Right renal cortex interstitium (tissue), 3 donors: ENCODE measurements at places on chromosomes 7 and 10. TPM values are rescaled to one million over a fixed set of nuclear protein-coding genes. Genes with fewer than 3 reads are reported as not detected.

GRCh38 chr10:30589441-30589840 lies 40.1 kb downstream of the LYZL2 start:
- no peak for DNase-seq

DNA sequence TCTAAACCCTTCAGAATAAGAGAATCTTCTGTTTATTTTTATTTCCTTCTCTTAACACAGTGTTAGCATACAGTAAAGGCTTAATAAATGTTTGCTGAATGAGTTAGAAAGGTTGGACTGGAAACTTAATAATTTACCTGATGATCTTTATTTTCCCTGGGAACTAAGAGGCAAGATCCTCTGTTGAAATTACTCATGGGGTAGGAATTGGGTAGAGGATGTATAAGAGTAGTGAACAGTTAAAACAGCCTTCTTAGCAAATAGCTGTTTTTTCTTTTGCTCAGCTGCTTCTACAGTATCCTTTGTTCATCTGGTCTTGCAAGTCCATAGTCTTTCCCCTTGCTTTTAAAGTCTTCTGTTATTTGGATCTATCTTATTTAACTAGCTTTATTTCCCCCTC lies 80.0 kb downstream of the AKAP9 start:
- no peak for DNase-seq

The IMMP2L gene
- 45.7 TPM for polyA plus RNA-seq

GRCh38 chr7:64874114-64874513 lies 29.0 kb upstream of the ZNF273 start:
- DNase-seq = no peak

GRCh38 chr10:17669185-17669872 lies 25.4 kb downstream of the STAM start:
- DNase-seq = no peak

DNA sequence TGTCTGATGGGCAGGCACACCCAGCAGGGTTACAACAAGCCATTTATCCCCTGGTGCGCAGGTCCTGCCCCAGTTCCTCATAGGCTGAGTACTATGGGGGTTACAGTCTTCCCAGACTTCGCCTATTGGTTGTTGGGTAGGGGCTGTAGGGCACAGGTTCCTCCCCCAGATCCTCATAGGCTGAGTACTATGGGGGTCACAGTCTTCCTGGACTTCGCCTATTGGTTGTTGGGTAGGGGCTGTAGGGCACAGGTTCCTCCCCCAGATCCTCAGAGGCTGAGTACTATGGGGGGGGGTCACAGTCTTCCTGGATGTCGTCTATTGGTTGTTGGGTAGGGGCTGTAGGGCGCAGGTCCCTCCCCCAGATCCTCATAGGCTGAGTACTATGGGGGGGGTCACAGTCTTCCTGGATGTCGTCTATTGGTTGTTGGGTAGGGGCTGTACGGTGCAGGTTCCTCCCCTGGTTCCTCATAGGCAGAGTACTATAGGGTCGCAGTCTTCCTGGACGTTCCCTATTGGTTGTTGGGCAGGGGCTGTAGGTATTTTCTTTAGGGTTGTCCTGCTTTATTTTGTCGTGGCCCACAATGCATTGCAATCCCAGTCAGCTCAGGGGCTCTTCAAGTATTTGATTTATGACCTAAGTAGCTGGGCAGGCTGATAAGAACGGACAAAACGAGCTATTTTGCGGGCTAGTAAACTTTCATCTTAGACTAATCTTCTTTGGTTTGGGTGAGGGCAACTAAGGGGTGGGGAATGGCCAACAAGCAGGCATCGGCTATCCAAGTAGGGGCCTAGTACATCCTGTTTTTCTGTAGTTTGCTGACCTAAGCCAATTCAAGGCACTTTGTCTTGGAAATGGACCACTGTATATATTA lies 3.4 kb downstream of the LRRC27 start:
- DNase-seq = no peak

The CHRM2 gene
- polyA plus RNA-seq = 3.4 TPM

GRCh38 chr7:35792472-35792871 lies 8.4 kb upstream of the SEPTIN7 start:
- DNase-seq = no peak

DNA sequence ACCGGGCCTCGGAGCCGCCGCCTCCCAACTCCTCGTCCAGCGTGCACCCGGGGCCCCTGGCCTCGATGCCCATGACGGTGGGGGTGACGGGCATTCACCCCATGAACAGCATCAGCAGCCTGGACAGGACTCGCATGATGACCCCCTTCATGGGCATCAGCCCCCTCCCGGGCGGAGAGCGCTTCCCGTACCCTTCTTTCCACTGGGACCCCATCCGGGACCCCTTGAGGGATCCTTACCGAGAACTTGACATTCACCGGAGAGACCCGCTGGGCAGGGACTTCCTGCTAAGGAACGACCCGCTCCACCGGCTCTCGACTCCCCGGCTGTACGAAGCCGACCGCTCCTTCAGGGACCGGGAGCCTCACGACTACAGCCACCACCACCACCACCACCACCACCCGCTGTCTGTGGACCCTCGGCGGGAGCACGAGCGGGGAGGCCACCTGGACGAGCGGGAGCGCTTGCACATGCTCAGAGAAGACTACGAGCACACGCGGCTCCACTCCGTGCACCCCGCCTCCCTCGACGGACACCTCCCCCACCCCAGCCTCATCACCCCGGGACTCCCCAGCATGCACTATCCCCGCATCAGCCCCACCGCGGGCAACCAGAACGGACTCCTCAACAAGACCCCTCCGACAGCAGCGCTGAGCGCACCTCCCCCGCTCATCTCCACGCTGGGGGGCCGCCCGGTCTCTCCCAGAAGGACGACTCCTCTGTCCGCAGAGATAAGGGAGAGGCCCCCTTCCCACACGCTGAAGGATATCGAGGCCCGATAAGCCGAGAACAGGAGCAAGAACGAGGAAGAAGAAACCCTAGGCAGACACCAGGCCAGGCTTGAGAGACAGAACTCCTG lies 341.5 kb upstream of the GALNT17 start:
- DNase-seq = no peak

The HGF gene
- polyA plus RNA-seq = 1.7 TPM

GRCh38 chr10:91162050-91162494 lies 58.4 kb upstream of the PCGF5 start:
- no peak for DNase-seq

The SPDYE9 gene
- polyA plus RNA-seq = 0.21 TPM

DNA sequence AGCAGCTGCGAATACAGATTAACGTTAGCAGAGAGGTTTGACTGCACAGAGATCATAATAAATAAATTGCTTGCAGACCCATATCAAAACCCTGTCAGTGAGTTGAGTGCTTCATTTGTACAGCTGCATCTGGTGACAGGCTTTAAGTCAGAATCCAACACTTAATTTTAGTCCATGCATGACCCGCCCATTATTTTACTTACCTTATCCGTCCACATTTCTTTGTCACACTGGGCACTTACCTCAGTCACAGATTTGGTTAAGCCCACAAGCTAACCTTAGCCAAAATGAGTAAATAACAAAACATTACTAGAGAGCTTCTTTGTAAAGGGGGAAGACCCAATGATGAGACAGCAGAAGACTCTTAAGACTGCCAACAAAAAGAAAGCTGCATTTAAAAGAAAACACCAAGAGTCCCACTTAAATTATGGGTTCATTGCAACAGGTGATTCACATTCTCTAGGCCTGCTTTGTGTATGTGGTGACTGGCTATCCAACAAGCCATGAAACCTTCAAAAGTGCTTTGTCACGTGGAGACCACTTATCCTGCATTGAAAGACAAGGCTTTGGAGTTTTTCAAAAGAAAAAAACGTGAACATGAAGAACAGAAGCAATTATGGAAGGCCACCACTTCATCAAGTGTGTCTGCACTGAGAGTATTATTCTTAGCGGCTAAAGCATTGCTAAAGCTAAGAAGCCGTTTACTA lies 32.2 kb downstream of the PHTF2 start:
- no peak for DNase-seq

- no peak for DNase-seq
Measured at GRCh38 chr10:11538834-11539190, 72.6 kb downstream of the USP6NL start.

- no peak for DNase-seq
Measured at GRCh38 chr10:11227103-11227502, 209.4 kb downstream of the CELF2 start.

- DNase-seq = no peak
Measured at GRCh38 chr10:96370584-96371157, 11.9 kb upstream of the OPALIN start.
